ENCODE measurements at places on chromosomes 1 and 21.

DNA sequence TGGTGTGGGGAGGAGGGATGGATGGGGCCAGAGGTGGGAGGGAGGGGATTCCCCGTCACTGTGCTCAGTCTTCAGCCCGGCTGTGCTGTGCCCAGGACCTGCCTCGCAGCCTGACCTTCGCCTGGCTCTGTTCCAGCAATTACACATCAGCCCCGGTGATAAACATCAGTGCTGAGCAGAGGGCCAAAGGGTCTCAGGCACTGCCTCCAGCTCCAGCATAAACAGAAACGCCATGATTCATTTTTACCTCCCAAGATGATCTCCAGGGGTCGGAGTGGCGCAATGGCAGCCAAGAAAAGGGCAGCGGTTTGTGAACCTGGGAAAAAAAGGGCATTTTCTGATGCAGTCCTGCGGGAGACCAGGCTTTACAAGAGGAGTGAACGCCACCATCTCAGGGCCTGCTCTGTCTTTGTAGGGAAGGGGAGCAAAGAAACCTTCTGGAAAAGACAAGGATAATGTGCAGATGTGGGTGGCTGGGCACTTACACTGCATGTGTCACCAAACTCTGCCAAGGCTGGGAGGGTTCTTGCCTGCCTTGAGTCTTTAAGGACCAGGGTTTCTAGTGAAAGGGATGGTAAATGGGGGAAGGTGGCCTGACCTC, 28.1 kb downstream of the SHISA4 start:
- DNase-seq, result peak; percentile 84

DNA sequence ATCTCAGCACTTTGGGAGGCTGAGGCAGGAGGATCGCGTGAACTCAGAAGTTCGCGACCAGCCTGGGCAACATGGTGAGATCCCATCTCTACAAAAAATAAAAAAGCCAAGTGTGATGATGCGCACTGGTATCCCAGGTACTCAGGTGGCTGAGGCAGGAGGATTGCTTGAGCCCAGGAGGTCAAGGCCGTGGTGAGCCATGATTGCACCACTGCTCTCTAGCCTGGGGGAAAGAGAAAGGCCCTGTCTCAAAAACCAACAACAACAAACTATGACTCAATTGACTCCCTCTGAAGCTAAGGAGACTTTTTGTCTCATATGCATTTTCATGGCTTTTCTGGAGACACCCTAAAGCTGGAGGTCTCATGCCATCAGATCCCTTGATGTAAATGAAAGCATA, 118.8 kb downstream of the CCDC185 start:
- no peak for DNase-seq

DNA sequence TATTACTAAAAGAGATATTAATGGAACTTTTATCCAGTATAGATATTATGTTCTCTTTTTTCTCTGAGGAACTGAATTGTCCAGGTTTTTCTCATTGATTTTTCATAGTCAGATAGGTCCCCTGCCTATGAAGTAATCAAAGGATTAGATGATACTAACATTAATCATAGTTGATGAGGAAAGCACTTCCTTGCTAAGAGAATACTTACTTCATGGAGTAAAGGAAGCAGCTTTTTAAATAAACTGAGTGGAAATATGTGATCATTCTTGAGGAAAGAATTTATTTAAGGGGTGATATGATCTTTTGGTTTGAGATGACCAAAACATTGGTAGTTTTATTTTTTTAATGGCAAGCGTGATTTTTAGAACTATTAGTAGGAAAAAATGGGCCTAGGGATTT, 58.9 kb downstream of the SWT1 start:
- no peak for DNase-seq

- DNase-seq, result no peak
Measured at GRCh38 chr1:1399872-1400575, 889 bp upstream of the CCNL2 start.

DNA sequence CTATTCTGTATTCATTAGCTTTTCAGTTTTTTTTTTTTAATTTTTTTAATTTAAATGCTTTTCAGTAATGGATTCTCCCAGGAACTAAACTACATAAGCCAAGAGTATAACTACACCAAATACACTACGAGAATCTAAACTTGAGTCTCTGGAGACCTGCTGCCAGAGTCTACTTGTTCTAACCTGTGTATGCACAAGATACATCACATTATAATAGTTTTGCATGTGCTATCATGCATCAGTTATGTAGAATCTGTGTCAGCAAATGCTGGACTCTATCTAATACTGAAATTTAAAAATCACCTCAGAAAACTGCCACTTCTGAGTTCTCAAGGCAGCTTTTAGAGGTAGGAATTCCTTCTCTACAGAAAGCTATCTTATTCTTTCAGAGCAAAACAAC, 146.3 kb upstream of the GREM2 start:
- DNase-seq, result no peak

- DNase-seq, result no peak
Measured at GRCh38 chr1:168229893-168230292, 4.1 kb downstream of the SFT2D2 start.

- DNase-seq, result no peak
Measured at GRCh38 chr1:212520746-212521145, 87.8 kb upstream of the ATF3 start.

GRCh38 chr1:111045033-111045722, 81.5 kb upstream of the LRIF1 start:
- DNase-seq, result no peak

- DNase-seq, result peak; percentile 2
Measured at GRCh38 chr1:73813716-73814115, 384.3 kb downstream of the LRRIQ3 start.

DNA sequence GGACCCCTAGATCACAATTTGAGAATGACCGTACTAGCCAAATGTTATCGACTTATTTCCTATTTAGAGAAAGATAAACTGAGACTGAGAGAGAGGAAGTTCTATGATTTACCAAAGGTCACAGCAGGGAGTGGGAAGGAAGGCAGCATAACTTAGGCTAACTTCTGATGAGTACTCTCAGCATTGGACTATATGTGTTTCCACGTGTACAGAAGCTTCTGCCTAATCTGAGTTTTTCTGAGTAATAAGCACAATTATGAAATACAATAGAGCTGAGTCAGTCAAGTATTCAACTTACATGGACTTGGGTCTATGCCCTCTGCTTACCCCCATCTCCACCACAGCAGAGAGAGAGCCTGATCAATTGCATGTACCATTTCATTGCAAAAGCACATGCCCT, 88.1 kb upstream of the HIVEP3 start:
- no peak for DNase-seq

GRCh38 chr1:67780637-67781036, 52.6 kb downstream of the GNG12 start:
- no peak for DNase-seq

- no peak for DNase-seq
Measured at GRCh38 chr1:68028566-68028965, 21.9 kb downstream of the DIRAS3 start.

DNA sequence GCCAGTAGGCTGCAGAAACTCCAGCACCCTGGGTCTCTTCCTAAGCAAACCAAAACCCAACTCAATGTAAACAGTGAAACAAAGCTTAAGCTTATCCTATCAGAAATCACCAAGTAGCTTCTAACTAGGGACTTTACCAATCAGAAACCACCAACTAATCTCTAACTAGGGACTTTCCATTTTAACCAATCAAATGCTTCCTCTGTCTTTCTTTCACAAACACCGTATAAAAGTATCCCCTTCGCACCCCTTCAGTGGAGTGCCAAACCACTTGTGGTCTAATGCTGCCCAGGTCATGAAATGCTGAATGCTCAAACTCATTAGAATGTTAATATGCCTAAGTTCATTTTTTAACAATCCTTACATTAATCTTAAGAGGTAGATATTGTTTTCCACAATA, 250.5 kb upstream of the DUSP10 start:
- DNase-seq, result no peak

GRCh38 chr21:18443085-18443484, 39.5 kb upstream of the TMPRSS15 start:
- no peak for DNase-seq

DNA sequence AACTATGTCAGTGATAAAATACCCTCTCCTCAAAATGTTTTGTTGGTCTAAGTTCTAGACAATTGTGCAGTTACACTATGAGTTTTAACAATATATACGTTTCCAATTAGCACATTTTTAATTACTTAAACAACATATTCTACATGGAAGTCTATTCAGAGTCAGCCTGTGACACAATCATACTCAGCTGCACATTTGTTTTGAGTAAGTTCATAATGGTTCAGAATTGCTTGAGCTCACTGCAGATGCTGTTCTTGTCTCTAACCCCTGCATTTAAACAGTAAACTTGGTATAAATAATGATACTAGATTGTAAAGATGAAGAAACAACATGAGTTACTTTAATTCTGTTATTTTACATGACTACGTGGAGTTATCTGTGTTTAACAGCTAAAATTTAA, 30.6 kb downstream of the CDKN2C start:
- DNase-seq, result no peak

DNA sequence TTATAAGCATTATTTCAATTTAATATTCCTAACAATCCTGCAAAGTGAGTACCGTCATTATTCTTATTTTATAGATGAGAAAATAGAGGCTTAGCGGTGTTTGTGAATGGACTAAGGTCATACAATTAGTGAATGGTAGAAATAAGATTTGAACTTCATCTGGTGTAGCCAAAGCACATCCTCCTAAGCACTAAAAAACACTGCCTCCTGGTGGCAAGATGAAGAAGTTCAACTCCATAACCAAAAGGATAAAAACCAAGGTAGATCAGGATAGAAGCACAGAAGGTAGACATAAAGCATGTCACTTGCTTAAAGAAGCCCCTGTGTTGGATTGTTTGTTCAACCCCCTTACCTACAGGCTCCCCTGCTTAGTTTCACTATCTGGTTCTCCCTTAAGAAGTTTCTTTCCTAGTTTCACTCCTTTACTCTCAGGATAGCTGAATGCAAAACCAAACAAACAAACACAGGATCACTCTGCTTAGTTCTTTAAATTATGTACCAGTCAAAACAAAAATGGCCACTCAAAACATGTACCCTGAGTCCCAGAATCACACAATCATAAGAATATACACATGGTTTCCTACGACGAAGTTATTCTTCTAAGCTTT, 12.7 kb upstream of the AIM2 start:
- no peak for DNase-seq

DNA sequence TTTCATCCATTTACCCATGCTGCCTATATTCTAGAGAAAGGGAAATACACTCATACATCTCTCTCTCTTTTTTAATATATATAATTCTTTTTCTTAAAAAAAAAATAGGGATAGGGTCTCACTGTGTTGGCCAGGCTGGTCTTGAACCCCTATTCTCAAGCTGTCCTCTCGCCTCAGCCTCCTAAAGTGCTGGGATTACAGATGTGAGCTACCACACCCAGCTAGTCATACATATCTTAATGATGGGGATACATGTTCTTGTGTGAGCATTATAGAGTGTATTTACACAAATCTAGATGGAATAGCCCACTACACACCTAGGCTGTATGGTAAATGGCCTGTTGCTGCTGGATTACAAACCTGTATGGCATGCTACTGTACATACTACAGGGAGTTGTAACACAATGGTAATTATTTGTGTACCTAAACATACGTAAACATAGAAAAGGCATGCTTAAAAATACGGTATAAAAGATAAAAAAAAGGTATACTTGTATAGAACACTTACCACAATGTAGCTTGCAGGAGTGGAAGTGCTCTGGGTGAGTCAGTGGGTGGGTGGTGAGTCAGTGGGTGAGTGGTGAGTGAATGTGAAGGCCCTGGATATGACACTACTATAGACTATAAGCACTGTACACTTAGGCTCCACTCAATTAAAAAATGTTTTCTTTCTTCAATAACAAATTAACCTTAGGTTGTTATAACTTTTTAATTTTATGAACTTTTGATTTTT, 72.9 kb downstream of the IVNS1ABP start:
- peak; percentile 81 for DNase-seq

- no peak for DNase-seq
Measured at GRCh38 chr1:243982447-243983018, 68.5 kb upstream of the ZBTB18 start.

DNA sequence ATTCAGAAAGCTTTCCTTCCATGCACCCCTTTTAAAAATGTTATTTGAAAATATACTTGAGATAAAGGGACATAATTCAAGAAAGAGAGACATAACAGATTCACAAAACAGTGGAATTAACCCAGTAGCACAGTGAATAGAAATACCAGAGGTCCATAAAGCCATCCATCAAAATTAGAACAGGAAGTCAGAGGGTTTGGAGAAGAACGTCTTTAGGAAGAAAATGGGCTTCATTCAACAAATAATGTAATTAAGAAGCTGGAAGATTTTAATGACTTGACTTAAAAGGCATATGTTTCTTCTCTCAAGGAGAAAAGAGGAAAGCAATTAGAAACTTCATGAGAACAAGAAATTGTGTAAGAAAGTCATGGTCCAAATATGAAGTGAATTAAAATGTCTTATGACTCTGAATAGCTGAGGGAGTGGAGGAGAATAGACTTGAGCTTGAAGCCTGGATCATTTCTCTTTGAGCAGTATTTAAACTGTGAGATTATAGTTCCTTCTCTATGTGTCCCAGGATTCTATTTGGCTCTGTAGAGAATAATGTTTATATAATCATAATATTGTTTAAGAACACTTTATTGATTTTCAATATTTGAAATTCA, 7.9 kb upstream of the HCRTR1 start:
- DNase-seq, result no peak

- DNase-seq, result no peak
Measured at GRCh38 chr21:28669971-28670653, 322.6 kb downstream of the LTN1 start.

GRCh38 chr1:43463479-43463878, 9.7 kb upstream of the HYI start:
- peak; percentile 17 for DNase-seq

GRCh38 chr1:56484695-56485094, 94.7 kb downstream of the PLPP3 start:
- peak; percentile 17 for DNase-seq

DNA sequence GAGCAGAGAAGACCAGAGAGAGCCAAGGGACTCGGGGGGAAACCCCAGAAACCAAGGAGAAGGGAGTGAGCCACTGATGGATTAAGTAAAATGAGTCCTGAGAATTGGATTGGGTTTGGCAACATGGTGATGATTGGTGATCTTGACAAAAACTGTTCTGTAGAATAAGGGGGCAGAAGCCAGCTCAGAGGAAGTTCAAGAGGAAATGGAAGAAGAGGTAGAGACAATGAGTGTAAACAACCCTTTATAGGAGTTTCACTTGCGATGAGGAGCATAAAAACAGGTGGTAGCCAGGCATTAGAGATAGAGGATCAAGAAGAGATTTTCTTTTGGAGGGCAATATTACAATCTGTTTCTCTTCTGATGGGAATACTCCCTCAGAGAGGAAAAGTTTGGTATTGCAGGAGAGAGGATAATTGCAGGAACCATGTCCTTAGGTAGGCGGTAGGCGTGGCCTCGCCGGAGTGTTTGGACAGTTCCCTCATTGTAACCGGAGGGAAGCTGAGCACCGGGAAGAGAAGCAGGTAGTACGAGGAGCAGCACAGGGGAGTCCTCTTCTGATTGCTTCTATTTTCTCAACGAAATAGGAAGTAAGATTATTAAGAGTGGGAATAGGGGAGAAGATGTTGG, 68.4 kb upstream of the TENT5C start:
- no peak for DNase-seq

DNA sequence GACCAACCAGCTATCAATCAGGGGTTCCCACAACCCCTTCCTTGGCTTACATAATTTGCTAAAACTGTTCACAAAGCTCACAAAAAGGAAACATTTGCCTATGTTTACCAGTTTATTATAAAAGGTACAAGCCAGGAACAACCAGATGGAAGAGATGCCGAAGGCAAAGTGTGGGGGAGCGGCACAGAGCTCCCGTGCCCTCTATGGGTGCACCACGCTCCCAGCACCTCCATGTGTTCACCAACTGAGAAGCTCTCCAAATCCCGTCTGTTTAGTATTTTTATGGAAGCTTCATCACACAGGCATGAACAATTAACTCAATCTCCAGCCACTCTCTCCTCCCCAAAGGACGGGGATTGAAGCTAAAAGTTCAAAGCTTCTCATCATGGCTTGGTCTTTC, 32.9 kb downstream of the PSMG1 start:
- no peak for DNase-seq
